NCI-H2081 treated with DMSO at 0.1 percent for 48 hours (cell line): ENCODE measurements at places on chromosomes 7 and 10.

DNA sequence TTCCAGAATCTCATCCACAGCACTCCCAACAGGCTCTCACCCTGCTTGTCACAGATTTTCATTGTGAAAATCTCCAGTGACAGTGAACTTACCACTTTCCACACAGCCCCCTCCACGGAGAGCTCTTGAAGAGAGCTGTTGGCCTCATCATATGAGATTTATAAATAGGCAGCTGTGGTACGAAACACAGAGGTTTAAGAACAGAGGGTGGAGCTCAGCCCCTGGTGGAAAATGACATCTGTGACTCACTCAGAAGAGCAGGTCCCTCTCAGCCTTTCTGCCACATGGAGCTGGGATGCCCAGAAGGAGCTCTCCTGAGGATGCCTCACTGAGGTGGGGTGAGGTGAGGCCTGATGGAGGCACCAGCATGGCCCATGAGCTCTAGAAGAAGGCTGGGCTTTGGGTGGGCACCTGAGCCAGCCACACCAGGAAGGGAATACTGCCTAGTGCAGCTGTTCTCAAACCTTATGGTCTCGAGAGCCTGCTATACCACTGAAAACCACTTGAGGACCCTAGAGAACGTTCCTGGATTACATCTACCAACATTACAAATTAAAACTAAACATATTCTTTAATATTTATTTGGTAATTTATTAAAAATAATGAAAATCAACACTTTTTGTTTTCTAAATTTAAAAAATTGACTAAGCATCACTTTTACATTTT lies 25.8 kb upstream of the EEPD1 start:
- DNase-seq, result no peak

DNA sequence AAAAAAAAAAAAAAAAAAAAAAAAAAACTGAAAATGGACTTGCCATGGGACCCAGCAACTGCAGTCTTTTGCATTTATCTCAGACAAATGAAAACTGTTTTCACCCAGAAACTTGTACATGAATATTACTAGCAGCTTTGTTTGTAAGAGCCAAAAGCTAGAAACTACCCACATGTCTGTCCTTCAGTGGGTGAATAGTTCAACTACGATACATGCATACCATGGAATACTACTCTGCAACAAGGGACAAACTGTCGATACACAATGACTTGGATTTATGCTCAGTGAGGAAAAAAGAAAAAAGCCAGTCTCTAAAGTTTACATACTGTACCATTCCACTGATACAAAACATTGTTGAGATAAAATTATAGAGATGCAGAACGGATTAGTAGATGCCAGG lies 195.6 kb downstream of the KIAA1217 start:
- no peak for DNase-seq

DNA sequence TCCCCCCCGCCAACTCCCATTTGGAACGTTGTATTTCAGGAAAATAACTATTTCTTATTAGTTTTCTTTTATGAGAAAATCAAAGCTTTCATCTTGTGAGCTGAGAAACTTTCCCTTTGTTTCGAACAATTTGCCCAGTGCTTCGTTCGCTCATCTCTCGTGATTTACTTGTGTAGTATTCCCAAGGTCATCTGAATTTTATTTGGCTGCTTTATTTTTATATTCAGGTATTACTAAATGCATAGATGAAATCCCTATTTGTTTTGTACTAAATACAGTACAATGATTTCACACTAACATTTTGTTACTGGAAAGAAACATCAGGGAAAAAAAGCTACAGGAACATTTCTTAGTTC lies 12.0 kb upstream of the EBLN1 start:
- no peak for DNase-seq

- no peak for DNase-seq
Observed at GRCh38 chr7:4015996-4016395, 666.1 kb upstream of the FOXK1 start.

DNA sequence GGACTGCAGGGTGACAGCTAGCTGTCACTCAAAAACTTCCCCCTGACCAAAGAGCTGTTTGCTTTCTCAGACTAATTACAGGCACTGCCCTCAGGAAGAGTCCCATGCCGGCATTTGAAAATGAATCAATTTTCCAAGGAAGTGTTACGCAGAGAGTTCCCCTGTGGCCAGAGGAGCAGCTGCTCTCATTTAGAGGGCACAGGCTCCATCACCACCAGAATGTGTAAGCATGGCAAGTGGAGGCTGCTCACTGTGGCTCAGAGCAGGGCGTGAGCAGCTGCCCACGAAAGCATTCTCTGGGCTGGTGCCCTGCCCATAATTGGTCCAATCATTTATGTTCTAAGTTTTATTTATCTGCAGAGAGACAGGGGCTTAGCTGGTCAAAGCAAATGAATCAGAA lies 202.2 kb downstream of the RAMP3 start:
- no peak for DNase-seq

GRCh38 chr10:71959526-71959925 lies 4.7 kb upstream of the CHST3 start:
- no peak for DNase-seq

DNA sequence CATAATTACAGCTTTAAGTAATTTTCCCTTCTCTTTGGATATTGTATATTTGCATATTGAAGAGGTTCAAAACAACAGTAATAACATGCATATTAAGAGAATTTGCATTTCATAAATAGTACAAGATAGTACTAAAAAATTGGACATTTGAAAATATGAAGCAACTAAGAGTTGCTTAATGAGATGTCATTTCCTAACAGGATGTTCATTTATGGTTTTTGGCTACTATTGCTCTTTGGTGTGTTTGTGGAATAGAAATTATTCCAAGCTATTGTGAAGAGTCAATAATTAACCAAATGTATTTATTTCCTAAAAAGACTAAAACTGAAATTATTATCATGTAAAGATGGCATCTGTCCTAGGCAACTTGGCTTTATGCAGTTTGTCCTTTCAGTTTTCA lies 4.1 kb upstream of the SGCE start:
- DNase-seq, result no peak

DNA sequence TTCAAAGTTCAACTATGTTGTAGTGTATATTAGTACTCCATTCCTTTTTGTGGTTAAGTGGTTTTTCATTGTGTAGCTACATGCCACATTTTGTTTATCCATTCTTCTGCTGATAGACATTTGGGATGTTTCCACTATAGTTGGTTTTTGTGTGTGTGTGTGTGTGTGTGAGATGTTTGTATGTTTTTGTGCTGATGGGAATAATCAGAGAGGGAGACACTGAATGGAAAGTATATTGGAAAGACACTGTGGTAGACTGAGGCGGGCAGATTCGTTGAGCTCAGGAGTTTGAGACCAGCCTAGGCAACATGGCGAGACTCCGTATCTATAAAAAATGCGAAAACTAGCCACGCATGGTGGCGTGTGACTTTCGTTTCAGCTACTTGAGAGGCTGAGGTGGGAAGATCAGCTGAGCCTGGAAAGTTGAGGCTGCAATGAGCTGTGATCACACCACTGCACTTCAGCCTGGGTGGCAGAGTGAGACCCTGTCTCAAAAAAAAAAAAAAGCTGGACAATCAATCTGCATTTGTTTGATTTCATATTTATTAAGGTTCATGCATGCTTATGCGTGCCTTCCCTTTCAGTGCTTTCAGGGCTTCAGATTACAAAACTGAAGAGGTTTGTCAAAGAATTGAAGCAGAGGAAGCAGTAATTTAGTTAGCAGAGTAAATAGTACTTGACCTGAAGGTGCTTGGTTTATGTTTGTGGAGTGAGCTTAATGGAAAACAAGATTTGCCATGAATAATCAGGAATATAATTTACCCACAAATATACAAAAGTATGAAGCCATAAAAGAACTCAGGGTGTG lies 14.7 kb downstream of the SEC24C start:
- DNase-seq, result no peak

- DNase-seq, result no peak
Observed at GRCh38 chr7:76304888-76305375, 2.5 kb downstream of the HSPB1 start.

DNA sequence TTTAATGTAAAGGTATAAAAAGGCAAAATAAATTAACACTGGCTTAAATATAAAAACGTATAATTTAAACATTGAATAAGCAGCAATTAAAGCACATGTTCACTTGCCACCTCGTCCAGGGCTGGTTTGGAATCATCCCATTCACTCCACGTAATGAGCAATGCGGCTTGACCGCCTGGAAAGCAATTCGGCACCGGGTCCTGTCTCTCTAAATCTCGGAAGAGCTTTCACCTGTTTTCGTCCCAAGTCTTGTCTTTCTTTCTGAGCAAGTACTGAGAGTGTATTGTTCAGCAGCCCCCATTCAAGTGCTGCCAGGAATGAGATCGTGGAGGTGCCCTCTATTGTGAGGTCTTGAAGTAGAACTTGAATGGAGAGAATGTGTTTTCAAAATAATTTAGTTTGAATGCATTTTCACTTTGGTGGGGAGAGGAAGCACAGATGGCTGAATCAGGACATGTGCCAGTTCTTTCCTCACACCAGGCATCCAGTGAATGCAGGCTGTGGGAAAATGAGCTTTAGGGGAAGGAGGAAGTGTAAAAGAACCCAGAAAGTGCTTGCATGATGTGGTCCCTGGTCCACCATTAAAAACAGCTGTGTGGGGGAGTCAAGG lies 515.2 kb downstream of the REEP3 start:
- no peak for DNase-seq

DNA sequence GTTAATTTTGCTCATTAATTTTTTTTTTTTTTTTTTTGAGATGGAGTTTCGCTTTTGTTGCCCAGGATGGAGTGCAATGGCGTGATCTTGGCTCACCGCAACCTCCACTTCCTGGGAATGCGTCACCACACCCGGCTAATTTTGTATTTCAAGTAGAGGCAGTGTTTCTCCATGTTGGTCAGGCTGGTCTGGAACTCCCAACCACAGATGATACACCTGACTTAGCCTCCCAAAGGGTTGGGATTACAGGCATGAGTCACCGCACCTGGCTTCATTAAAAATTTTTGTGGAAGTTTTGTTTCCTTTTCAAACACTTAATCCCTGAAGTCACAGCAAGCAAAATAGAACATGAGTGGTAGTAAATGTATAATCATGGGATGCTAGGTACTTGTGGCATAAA lies 857.2 kb upstream of the PHF14 start:
- DNase-seq, result no peak

DNA sequence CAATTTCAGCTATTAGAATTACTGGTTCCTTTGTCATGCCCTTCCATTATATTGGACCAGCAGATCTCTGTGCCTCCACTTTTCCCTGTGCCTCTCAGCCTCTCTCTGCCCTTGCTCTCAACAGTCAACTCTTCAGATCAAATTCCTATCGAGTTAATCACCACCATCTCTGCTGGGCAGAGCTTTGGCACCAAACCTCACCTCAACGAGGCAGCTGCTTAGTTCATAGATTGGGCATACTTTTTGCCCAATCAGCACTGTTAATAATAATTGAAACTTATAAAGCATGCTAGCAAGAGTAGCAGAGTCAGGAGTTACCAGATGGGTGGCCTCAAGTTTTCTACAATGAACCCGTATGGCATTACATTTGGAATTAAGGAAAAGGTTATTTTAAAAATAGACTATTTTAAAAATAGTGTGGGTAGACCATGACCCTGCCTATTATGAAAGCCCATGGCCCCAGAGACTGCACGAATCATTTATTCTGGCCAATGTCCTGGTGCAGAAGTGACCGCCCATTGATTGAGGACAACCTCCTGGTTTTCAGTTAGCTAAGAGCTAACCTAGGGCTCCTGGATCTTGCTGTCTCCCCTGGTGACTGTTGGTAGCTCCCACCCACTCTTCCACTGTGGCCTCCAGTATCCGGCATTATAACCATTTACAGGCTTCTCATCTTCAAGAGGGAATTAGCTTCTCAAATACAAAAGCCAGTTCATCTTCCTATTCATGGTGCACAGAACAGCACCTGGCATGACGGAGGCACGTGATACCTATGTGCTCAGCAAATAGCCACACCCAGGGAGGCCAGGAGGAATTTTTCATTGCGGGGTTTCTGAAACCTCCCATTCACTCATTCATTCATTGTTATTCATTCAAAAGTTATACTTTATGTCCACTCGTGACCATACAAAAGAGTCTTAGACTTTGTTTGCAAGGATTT lies 265.4 kb downstream of the INHBA start:
- DNase-seq, result no peak

- DNase-seq, result no peak
Observed at GRCh38 chr7:31411416-31411815, 70.9 kb upstream of the NEUROD6 start.

DNA sequence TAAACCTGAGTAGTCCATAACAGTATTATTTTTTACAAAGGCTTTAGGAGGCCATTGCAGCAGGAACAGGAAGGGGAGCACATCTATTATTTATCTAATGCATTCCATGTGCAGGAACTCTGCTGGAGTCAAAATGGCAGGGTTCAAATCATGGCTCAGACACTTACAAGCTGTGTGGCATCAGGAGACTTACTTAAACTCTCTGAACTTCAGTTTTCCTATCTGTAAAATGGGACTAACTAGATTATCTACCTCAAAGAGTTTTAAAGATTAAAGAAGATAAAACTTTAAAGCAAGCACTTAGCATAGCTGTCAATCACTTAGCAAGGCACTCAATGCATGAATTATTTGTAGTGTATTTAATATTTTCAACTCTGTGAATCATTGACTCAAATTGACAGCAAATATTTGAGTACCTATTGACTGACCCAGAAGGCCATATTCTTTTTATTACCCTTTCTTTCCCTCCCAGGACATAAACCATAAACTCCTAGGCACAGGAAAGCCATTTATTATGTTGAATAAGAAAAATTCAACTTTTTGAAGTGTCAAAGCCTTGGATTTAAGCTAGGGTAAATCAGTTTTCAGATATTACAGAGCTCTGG lies 115.8 kb upstream of the FAM204A start:
- no peak for DNase-seq

DNA sequence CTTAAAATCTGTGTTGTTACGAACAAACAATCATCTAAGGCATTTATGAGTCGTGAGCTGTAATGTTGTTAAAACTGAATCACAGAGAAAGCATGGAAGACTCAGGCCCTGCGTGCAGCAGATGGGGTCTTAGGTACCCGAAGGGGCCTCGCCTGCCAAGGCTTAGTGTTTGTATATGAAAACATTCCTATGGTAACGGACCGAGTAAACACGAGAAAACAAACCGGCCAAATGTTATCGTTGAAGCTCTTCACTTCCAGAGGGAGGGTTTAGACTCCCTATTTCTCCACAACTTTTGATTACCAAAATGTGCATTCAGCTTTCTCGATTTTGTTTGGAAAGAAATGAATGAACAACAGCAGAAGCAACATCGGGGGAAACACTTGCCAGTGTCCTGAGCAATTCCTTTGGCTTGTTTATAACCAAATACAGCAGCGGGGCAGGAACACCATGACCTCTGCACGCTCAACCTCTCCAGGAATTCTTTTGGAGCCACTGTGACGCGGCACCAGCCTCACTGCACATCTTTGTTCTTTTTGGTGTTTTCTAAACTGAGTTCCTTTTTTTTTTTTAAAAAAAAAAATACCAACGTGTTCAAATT lies 121.6 kb upstream of the KLF6 start:
- no peak for DNase-seq

GRCh38 chr7:134594877-134595276 lies 46.0 kb downstream of the AKR1B15 start:
- DNase-seq, result no peak

GRCh38 chr10:89683883-89684282 lies 17.5 kb upstream of the KIF20B start:
- DNase-seq, result no peak
